Bronchial epithelial cell (primary cell): ENCODE measurements at places on chromosomes 6 and 20. TPM values are rescaled to one million over a fixed set of nuclear protein-coding genes. Genes with fewer than 3 reads are reported as not detected.

CTAGE9 gene
- not detected in 2 replicates for total RNA-seq

STX7 gene
- 19.8 and 29.7 TPM in 2 replicates for total RNA-seq

PLEKHG1 gene
- 10.5 and 26.2 TPM in 2 replicates for total RNA-seq

TMEM170B gene
- under 0.01 and 0.13 TPM in 2 replicates for total RNA-seq

DNA sequence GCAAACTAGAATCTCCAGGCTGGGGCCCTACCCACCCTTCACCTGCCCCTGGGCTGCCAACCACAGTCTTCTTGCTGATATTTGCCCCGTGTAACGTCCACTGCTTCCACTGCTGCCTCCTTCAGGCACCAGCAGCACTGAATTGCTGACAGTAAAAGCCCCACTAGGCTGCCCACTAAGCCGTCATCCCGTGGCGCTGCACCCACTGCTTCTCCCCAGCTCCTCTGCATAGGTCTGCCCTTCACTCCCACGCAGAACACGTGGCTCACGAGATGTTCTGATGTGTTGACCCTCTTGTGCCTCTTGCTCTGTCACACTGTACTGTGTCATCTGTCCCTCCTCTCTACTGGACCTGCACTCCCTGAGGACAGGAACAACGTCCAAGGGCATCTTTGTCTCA is 86.3 kb upstream of the HIVEP1 start:
- no peak for DNase-seq

DNA sequence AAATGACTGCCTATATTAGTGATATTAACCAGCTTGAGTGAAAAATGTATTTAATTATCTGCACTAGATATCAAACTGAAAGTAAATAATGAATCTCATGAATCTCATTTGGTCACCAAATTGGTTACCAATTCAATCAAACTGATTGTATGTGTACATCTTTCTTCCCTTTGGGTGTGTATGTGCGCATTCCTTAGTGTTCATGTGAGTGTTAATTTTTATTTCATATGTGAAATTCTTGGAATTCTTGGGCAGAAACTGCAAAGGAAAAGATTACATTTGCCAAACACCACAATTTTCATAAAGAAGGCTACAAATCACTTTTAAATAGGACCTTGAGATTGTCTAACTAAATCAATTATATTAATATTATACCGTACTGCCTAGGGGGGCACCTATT is 648.4 kb upstream of the MARCKS start:
- DNase-seq: no peak

- DNase-seq: peak; percentile 61
These were observed 637 bp downstream of the TFB1M start for GRCh38 chr6:155313602-155314091.

- DNase-seq: no peak
These were observed 12.8 kb upstream of the SERPINB1 start for GRCh38 chr6:2854396-2854982.

- no peak for DNase-seq
These were observed 48.7 kb upstream of the SRPK1 start for GRCh38 chr6:35969646-35970045.

- peak; percentile 74 for DNase-seq
These were observed 79.1 kb downstream of the ELOVL4 start for GRCh38 chr6:79868098-79868722.
